GM03348 (cell line): ENCODE measurements at places on chromosomes 1 and 21.

- DNase-seq = peak; percentile 7
These were observed 805.9 kb upstream of the ADAMTS5 start for GRCh38 chr21:27772816-27773215.

GRCh38 chr21:42674351-42674940, 21.0 kb downstream of the PDE9A start:
- no peak for DNase-seq

DNA sequence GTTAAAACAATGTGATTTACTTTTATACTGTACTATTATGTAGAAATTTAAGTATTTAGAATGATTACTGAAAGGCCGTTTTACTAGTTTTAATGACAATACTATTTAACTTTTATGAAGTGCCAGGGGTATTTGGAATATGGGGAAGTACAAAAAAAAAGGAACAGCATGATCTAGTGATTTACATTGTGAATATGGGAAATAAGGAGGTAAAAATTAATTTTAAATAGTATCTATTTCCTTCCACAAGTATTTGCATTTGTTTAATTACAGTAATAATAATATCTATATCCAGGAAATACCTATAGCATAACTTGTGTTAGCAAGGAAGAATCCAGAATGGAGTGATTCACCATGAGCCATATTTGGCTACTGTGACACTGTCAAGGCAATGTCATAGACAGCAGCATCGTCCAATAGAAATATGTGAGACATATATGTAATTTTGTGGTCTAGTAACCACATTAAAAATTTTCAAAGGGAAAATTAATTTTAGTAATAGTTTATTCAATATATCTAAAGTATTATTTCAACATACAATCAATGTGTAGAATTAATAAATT, 22.0 kb downstream of the CNST start:
- DNase-seq = peak; percentile 38

DNA sequence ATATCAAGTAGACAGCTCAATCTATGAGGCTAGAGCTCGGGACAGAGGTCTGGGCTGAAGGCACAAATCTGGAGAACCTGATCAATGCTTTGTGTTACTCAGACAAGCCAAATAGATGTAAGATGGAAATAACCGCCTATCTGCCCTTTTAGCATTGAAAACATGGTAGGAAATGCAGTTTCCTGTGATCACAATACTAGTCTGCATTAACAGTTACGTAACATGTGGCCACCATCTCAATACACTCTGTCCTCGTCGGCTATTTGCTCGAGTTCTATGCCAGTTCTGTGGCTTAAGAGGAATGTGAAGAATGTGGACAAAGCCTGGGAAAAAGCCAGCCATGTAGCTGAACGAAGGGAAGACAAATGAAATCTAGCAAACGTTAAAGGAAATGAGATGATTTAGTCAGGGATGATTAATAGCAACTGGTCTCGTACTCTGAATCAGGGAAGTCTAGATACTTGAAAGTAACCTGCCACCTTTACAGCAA, 73.3 kb downstream of the HSF2BP start:
- peak; percentile 90 for DNase-seq

- DNase-seq = no peak
These were observed 28.6 kb downstream of the UCK2 start for GRCh38 chr1:165856021-165856420.

DNA sequence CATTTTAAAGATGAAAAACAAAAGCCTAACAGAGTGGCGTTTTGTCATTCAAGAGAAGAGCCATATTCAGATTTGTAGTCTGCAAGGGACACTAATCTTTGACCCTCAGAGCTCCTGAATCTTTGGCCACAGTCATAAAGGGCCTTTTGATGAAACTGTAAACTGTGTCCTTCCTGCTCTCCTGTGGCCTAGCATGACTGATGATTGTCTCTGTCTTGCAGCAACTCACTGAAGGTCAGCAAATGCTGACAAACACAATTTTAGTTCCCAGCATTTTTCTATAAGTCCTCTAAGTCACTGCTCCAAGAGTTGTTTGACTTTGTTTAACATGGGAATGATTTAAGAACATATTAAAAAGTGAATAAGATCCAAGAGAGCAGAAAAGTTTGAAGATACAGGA, 55.3 kb upstream of the PRELP start:
- DNase-seq = no peak

DNA sequence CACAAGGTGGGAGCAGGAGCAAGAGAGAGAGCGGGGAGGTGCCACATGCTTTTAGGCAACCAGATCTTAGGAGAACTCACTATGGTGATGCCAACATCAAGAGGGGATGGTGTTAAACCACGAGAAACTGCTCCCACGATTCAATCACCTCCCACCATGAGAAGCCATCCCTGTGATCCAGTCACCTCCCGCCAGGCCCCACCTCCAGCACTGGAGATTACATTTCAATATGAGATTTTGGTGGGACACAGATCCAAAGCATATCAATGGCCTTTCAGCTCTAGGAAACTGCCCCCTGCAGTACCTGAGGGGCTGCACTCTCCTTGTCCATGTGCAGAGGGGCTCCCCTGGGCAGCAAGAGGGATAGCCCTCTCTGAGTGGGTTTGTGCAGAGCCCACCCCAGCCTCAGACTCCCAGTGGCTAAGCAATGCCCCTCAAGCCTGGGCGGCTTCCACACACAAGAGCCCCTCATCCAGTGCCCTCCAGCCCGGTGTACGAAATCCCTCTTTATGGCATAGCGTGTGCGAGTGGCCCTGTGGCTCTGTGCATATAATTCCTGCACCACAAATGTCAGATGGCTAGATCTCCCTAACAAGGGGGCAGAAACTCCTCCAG, 15.5 kb upstream of the PRDM16 start:
- no peak for DNase-seq

DNA sequence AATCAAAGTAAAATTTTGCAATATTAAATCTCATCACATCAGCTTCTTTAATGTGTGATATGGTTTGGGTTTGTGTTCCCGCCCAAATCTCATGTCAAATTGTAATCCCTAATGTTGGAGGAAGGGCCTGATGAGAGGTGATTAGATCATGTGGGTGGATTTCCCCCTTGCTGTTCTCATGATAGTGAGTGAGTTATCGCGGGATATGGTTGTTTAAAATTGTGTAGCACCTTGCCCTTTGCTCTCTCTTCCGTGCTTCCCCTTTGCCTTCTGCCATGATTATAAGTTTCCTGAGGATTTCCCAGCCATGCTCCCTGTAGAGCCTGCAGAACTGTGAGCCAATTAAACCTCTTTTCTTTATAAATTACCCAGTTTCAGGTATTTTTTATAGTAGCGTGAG, 131.9 kb downstream of the ZNF326 start:
- DNase-seq = no peak

- DNase-seq = no peak
These were observed 447 bp downstream of the TTC34 start for GRCh38 chr1:2801046-2801445.

DNA sequence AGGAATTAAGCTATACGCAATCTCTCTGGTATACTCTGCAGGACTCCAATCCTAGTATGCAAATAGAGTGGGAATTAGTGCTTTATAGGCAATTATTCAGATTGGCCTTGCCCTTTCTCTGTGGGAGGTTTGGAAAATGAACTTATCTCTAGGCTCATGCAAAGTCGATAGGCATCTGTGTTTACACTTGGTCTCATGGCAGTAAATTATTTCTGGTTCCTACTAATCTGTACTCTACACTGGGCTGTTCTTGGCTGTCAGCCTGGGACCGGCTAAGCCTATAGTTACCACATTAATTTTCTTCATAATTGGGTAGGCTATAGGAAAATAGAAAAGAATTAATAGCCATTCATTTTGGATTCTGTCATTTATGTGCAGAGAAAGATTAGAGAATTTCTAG, 544.6 kb downstream of the AMY1C start:
- DNase-seq = no peak

DNA sequence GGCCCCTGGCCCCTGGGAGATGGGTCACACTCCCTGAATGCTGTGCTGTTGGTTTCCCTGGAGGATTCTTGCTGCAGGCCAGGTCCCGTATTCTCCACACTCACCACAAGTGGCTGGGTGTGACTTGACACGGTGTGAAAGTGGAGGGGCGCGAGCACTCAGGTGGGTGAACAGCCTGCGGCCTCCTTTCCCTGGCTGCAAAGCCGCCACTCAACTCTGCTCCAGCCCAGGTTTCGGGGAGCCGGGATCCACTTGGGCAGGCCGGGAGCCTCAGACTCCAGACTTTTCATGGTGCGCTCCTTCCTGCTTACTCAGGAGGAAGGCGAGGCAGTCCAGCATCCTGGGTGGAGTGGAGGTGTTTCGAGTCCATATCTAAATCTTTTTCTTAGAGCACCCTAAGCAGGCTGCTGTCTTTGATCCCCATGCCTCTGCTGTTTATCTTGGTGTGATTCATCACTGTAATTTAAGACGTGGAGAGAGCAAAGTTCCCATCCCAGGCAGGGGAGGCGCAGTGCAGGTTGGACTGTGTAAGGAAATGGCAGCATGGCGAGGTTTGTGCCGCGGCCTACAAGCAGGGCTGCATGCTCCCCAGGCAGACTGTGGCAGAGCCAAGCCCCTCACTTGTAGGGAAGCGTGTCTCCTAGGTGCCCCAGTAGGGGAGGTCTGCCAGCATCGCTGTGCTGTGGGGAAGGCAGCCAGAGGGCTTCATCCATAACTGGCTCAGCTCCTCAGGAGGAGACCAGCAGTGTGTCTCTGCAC, 29.6 kb downstream of the VANGL1 start:
- DNase-seq = no peak

- no peak for DNase-seq
These were observed 211.4 kb upstream of the GREM2 start for GRCh38 chr1:240823357-240823756.

- DNase-seq = no peak
These were observed 222.6 kb downstream of the DNAH14 start for GRCh38 chr1:225152061-225152460.

GRCh38 chr1:77413541-77414335, 131.9 kb downstream of the AK5 start:
- no peak for DNase-seq

DNA sequence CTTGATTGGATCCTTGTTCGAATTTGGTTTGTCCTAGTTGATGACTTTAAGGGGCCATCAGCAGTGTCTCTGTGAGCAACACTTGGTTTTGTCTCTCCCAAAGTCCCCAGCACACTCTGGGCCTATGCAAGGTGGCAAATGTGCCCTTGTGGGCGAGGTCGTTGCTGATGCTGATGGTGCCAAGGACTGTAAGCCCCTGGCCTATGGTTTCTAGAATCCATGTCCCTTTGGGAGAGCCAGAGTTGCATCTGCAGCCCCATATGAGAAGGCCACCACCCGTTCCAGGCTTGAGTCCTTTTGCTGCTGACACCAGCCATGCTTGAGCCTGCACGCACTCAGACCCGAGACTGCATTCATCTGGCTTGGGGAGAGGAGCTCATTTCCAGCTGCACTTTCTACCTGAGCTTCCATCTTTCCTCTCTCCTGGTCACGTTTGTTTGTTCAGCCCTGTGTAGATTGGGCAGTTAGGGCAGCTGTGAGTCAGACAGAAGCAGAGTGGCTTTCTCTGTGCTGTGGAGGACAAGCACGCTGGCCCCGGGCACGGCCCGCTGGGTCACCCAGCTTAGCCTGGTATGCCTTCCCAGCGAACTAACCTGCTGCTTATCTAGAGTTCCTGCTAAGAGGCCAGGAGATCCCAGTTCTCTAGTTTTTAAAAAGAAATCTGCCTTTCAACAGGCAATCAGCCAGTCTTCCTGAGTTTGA, 52.1 kb upstream of the CSF3R start:
- no peak for DNase-seq

- no peak for DNase-seq
These were observed 20.2 kb downstream of the DIP2A start for GRCh38 chr21:46478910-46479309.

DNA sequence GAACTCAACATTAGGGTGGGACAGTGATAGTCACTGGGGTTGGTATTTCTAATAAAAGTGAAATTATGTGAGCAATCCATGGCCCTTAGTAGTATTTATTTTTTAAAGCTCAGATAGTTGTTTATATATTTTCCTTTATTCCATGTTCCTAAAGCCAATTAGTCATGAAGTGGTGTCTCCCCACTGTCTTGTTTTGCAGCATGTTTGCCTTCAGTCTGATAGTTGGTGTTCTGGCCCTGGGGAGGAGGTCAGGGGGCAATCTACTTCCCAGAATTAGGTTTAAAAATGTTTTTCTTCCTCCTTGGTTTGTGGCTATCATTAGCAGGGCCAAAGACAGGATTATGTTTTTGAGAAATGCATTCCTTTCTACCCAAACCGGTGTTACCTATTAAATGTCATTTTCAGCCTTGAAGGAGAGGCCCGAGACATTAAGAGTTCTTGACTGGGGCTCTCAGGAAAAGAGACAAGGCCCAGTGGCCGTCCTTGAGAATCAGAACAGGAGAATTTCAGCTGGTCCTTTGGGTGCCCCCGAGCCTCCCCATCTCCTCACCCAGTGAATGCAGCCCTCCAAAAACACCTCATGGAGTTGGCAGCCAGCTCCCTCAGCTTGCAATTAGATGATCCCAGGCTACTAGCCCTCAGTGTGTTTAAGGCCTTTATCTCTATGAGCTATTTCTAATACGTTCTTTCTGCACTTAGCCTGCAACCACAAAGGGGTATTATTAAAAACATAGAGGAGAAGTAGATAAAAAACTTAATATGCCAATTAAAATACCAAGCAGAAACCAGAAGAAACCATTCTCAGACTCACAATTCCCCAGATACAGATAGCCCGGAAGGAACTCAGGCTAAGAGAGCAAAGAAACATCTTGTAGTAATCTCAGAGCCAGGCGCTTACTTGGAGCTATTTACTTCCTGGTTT, 71.3 kb upstream of the NGF start:
- DNase-seq = no peak

- DNase-seq = no peak
These were observed 372.5 kb downstream of the SEC16B start for GRCh38 chr1:177597393-177597792.

DNA sequence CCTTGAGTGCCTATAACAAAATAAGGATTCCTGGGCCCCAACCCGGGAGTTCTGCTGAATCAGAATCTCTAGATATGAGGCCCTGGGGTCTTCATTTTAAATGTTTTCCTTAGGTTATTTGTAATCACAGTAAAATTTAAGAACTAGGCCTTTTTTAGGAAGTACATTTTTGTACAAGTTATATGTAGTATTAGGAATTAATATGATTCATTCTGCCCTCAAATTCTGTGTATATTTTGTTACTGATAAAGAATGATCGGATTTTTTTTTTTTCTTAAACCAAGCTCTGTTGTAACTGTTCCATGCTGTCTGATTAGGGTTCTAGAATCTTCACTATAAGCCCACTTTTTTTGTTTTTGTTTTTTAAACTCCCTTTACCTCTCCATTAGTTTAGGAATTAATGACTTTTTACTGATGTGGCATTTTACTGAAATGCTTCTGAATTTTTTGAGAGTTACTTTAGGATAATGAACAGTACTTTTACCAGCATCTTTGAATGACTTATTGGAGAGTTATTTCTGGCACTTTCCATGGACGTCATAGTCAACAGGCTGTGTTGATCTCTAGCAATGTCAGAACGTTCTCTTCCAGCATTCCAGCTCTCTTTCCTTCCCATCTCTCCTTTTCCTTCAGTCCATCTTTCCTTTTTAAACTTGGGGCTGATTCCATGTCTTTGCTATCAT, 48.3 kb downstream of the CLIC4 start:
- DNase-seq = peak; percentile 59

DNA sequence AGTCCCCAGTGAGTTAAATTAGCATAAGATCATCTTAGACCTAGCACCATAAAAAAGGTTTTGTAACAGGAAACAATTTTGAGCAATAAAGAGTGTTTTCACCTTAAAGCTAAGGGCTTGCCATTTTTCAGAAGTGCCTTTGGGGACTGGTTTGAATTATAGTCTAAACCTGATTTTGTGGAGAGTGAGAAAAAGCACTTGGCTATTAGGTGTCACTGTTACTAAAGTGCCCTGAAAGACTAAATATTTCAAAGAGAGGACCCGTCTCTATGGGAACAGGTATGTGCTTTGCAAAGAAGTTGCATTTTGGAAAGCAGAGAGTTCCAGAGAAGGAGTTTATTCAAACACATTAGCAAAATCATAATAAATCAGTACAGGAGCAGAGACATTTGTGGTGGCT, 9.1 kb downstream of the NTNG1 start:
- DNase-seq = no peak
